ENCODE measurements at places on chromosomes 12 and 14. TPM values are rescaled to one million over a fixed set of nuclear protein-coding genes. Genes with fewer than 3 reads are reported as not detected.

DPF3 gene
- 5.5 TPM for total RNA-seq

SLC25A47 gene
- not detected for total RNA-seq

CD163 gene
- not detected for total RNA-seq

SMIM41 gene
- total RNA-seq = not detected

TAS2R13 gene
- 0.17 TPM for total RNA-seq

CAPS2 gene
- total RNA-seq = 0.50 TPM

TMEM63C gene
- total RNA-seq = not detected

SIX6 gene
- not detected for total RNA-seq

COX8C gene
- not detected for total RNA-seq

TPH2 gene
- total RNA-seq = not detected

LYZ gene
- total RNA-seq = not detected

GNB3 gene
- 2.2 TPM for total RNA-seq

IL31 gene
- not detected for total RNA-seq

PRPF40B gene
- 9.4 TPM for total RNA-seq

FAM234B gene
- 4.6 TPM for total RNA-seq

KCNC2 gene
- total RNA-seq = not detected

FOS gene
- total RNA-seq = 9.4 TPM

C12orf60 gene
- total RNA-seq = 1.3 TPM

SLC35E3 gene
- total RNA-seq = 1.8 TPM

CACNA1C gene
- 0.74 TPM for total RNA-seq

CMA1 gene
- not detected for total RNA-seq

GDF3 gene
- not detected for total RNA-seq

NPFF gene
- not detected for total RNA-seq

LRRC23 gene
- total RNA-seq = 10.8 TPM

CLEC4D gene
- not detected for total RNA-seq

YAF2 gene
- total RNA-seq = 9.6 TPM

RPGRIP1 gene
- total RNA-seq = not detected

AVPR1A gene
- total RNA-seq = not detected

COCH gene
- total RNA-seq = 0.45 TPM

PSMD9 gene
- total RNA-seq = 132 TPM

MYBPC1 gene
- not detected for total RNA-seq

C12orf50 gene
- total RNA-seq = not detected

HOXC5 gene
- total RNA-seq = 1.5 TPM

FSCB gene
- total RNA-seq = not detected

KRT71 gene
- total RNA-seq = not detected

PTPN6 gene
- total RNA-seq = 5.4 TPM

NANOG gene
- total RNA-seq = not detected

TPPP2 gene
- total RNA-seq = not detected

GPRC5A gene
- total RNA-seq = 6.1 TPM

AKAP3 gene
- 0.67 TPM for total RNA-seq

RNFT2 gene
- 5.2 TPM for total RNA-seq

CLEC4C gene
- not detected for total RNA-seq

HEATR5A gene
- total RNA-seq = 12.2 TPM

PTGES3 gene
- total RNA-seq = 110 TPM

KLRC2 gene
- not detected for total RNA-seq

PPP4R3A gene
- 43.4 TPM for total RNA-seq

PSMA3 gene
- total RNA-seq = 147 TPM

ERP29 gene
- 68.7 TPM for total RNA-seq

WSCD2 gene
- total RNA-seq = not detected

GSG1 gene
- 1.5 TPM for total RNA-seq

LALBA gene
- total RNA-seq = not detected

PRKD1 gene
- 6.4 TPM for total RNA-seq

IRAK3 gene
- total RNA-seq = 9.4 TPM

SRGAP1 gene
- 4.9 TPM for total RNA-seq

SDSL gene
- total RNA-seq = 5.9 TPM

SOX5 gene
- total RNA-seq = 2.4 TPM

PRB2 gene
- not detected for total RNA-seq

Measured in bronchus fibroblast of lung (primary cell).